CD8-positive, alpha-beta T cell (primary cell): ENCODE measurements at places on chromosomes 3 and 15. TPM values are rescaled to one million over a fixed set of nuclear protein-coding genes. Genes with fewer than 3 reads are reported as not detected.

H1-8 gene
- total RNA-seq: not detected

C15orf62 gene
- 1.0 TPM for total RNA-seq

NME9 gene
- 1.2 TPM for total RNA-seq

FETUB gene
- not detected for total RNA-seq

GOLGA6L7 gene
- total RNA-seq: not detected

NFKBIZ gene
- total RNA-seq: 460 TPM

SERP1 gene
- total RNA-seq: 143 TPM

SCN11A gene
- total RNA-seq: 0.08 TPM

NIPA2 gene
- total RNA-seq: 49.7 TPM

MEIS2 gene
- not detected for total RNA-seq

TLR9 gene
- not detected for total RNA-seq
